Stromal cell of bone marrow (primary cell): ENCODE measurements at places on chromosomes 11 and 22.

GRCh38 chr11:2724653-2725367 lies 25.0 kb upstream of the KCNQ1OT1 start:
- no peak for DNase-seq

DNA sequence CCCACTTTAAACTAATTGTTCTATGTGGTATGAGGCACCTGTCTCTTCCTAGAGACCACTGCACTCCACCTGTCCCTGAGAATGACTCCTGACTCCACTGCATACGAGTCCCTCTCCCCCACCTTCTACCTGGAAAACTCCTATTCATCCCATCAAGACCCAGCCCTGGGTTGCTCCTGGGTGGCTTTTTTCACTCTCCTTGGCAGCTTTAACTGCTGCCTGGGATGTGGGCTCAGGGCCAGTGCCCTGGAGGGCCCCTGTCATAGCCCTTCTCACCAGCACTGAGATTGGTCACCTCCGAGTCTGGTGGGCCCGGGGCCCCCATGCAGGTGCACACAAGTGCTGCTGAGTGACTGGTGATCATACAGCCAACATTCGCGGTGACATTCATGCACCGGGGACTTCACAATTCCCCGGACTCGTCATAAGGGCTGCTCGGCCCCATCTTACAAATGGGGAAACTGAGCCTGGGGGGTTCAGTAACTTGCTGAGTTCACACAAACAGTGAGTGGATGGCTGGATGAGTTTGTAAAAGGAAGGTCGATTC lies 25.9 kb upstream of the TOLLIP start:
- DNase-seq: no peak

GRCh38 chr11:120012245-120012644 lies 125.7 kb downstream of the TRIM29 start:
- DNase-seq: no peak

GRCh38 chr11:130997278-130997677 lies 81.0 kb upstream of the SNX19 start:
- DNase-seq: no peak

- DNase-seq: peak; percentile 69
These were observed 17.1 kb downstream of the APOL4 start for GRCh38 chr22:36184433-36185025.
